ENCODE measurements at places on chromosomes 12 and 14.

DNA sequence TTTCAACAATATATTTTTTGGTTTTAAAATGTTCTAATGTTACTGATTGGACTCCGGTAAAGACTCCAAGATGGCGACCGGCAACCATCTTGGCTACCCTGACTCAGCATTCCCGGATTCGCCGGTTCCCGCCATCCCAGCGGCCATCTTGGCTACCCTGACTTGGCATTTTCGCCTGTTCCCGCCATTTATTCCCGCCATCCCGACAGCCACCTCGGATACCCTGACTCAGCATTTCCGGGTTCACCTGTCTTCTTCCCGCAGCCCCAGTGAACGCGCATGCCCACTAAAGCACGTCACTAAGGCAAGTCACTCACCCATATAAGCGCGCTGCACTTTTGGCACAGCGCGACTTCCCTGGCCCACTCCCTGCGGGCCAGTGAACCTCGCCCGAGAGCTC lies 9.0 kb upstream of the LRFN5 start:
- no peak for DNase-seq

DNA sequence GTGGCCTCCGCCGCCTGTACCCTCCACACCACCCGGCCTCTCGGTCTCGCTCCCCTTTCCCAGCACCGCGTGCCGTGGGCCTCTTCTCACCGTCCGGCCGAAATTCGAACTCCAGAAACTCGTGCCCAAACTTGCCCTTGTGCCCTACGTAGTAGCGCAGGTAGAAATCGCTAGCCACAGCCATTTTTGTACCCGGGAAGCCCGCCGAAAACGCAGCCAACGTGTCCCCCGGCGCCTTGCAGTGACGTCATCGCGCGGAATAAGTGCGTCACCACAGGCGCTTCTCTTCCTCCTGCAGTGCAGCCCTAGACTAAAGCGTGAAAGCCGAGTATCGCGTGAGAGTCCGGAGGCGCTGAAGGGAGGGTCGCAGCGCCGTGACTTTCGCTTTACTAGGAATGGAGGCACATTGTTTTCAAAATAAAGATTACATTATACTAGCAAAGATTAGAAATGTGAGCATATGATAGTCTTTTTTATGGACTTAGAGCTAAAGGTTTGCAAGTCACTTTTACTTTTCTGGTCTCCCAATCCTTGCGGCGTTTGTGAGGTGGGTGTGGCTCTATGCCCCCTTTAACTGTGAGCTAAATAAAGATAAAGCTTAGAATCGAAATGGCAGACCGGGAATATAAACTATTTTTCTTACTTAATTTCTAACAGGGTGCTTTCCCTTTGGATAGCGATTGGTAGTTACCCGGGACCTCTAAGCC lies at the start of gene MAGOHB:
MAGOHB (minus strand) TSS at position 261 of the 707 bp plus-strand sequence; CDS start at position 184, 77 bp downstream.
- DNase-seq = peak; percentile 77

DNA sequence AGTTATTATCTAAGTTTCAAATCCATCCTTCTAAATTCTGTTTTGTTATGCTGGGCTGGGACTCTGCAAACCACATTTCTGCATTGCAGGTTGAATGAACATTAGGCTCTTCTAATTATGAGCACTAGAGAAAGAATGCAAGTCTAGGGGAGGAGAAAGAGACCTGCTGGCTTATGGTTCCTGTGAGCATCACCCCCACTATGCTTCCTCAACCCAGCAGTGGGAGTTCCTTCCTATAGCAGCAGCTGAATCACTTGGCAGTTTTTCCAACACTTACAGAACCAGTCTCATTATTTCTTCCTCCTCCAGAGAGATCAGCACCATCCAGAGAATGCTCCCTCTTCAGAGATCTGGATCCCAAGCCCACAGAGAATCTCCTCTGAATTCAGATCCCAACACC lies 297.7 kb upstream of the CLEC14A start:
- peak; percentile 88 for DNase-seq

DNA sequence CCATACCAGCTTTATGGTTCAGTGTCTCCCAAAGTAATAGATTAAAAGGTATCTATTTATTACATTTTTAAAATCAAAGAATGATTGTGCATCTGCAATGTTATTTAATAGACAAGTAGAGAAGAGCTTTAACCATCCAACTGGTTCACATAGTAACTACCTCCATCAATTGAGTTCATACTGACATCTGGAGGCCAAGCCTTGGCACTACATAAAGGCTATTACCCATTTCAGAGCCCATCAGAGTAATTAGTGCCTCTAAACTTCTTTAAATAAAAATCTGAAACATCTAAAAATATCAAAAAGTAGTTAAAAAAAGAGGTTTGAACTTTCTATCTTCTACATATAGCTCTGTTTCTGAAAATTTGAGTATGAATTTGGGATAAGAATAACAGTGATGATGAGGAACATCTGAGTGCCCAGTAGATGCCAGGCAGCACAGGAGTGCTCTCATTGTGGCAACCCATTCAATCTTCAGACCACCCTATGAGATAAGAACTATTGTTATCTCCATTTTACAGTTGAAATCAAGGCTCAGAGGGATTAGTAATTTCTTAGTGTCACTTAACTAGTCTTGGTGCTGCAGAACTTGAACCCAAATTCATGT lies 132.9 kb upstream of the DAAM1 start:
- DNase-seq = peak; percentile 5

DNA sequence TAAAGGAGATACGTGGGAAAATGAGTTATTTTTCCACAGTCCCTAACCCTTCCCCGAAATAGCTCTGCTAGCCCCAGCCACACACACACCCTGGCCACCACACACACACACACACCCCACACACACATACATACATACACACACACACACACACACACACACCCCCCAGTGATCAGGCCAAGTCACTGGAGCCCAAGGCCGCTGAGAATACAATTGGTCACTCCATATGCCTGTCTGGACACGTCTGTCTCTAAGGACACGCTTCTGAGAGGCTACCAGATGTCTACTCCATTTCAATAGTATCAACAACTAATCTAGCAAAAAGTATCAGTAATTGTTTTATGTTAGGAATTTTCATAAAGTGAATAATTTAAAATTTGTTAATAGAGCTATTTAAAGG lies 13.0 kb upstream of the DIABLO start:
- DNase-seq = no peak

DNA sequence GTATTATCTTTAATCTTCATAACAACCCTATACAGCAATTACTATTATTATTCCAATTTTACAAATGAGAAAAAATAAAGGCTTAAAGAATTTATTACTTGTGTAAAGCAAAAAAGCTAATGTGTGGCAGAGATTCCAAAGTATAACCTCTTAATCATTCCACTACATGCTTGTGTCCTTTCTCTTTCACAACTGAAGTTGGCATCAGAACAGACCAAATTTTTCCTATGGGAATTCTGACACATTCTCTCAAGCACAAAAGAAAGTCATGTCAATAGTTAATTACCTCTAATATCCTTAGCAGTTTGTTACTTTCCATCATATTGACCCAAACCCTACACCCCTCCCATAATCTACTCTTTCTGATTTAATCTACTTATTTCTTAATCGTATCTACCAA lies 86.7 kb downstream of the BCL2L14 start:
- DNase-seq = no peak

DNA sequence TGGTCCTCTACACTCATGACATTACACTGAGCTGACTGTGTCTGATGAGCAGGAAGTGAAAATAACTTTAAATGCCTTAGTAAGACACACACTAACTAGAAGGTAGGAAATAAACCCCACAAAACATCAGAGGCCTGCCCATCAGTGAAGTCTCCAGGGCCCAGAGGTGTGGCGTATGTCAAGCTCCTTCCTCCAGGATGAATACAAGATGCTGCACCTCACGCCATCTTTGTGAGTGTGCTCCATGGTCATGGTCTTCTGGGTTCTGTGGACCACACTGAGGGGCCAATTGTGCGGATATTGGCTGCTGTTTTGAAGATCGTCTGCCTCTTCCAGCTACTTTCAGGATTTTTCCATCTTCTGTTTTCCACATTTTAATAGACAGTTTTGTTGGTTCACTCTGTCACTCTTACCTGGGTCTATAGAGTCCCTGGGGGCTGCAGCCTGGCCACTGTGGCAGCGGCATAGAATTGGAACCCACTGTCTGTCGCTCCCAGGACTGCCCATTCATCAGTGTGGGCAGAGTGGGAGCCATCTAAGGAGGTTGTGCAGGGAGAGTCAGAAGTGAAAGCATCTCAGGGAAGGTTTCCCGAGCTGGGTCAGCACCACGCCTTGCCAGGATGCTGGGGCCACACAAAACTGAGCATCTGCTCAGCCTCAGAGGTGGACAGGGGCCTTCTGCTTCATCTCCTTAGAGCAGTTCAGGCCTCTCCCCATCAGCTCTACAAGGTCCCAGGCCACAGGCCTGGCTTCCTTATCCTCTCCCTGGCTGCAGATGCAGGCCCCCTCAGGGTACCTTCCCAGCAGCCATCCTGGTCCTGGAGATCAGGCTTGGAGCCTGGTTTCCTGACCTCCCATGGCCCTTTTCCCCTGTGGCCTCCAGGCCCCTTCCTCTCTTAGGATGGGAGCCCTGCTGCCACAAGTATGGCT lies 57.5 kb upstream of the C14orf180 start:
- DNase-seq = no peak

DNA sequence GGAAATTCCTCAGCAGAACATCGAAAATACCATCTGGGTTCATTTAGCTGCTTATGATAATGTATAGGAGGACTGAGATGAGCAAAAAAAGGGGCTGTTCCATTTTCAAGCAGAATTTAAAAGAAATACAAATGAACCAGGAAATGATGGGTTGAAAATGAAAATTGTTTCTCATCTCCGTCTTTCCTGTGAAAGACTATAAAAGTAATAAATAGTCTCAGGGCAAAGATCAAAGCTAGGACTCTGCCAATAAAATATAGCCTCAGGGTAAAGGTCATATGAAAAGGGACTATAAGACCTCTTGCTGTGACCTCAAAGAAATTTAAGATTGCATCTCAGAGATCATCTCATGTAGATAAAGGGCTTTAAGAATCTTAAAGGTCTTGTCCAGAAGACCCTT lies 478.0 kb downstream of the BTG1 start:
- DNase-seq = no peak

DNA sequence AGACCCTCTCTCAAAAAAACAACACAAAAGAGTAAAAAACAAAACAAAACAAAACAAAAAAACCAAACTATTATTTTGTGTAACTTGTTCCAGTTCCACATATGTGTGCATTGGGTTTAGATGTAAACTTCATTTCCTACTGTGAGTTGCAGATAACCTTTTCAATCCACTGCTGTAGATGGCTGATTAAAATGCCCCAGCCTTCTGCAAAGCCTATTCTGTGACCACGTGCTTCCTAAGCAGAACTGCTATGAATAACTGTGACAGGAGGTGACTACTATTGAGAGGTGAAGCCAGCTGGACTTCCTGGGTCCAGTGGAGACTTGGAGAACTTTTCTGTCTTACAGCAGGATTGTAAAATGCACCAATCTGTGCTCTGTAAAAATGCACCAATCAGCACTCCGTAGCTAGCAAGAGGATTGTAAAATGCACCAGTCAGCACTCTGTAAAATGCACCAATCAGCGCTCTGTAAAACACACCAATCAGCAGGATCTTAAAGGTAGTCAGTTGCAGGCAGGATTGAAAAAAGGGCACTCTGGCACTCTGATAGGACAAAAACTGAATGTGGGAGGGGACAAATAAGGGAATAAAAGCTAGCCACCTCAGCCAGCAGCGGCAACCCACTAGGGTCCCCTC lies 10.3 kb upstream of the ELK3 start:
- DNase-seq = no peak

- DNase-seq = no peak
These were observed 135.7 kb upstream of the SLC16A7 start for GRCh38 chr12:59459966-59460660.

GRCh38 chr12:118337194-118337838 lies 35.4 kb downstream of the TAOK3 start:
- DNase-seq = peak; percentile 21

DNA sequence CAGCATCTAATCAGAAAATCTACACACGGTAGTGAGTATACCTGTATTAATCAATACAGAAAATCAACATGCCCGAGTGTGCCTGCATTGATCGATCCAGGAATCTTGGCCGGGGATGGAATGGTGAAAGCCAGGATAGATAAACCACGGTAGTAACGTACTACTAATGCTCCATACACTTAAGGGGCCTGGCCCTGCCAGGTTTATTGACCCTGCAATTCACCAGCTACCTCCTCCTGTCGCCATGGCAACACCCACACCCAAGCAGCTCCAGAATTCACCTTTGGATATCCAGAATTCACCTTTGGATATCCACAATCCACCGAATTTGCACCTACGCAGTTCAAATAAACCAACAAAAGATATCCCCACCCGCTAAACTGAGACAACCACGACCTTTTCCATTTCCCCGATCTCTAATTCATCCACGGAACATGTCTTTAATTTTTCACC lies 14.8 kb upstream of the CALM1 start:
- no peak for DNase-seq
